ENCODE measurements at places on chromosomes 2 and 18. TPM values are rescaled to one million over a fixed set of nuclear protein-coding genes. Genes with fewer than 3 reads are reported as not detected.

DNA sequence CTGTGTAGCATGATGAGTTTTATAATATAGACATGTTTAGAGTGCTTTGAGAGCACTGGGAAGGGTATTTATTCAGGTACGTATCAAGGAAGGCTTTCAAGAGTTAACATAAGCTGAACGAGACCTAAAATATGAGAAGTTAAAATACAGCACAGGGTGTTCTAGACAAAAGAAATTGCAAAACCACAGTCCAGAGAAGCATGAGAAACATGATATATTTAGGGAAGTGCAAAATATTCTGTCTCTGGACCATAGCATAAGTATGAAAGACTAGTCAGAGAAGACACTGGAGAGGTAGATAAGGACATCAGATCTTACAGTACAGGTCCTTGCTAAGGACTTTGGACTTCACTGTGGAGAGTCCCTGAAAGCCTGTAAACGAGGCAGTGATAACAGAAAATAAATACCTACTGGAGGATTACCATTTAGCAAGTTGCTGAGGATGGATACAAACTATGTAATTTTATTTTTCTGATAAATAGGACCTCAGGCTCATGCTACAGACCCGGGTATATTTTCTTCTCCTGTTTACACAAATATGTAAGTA lies 43.7 kb downstream of the FSIP2 start:
- no peaks in the 10 kb centered on the region for H3K27me3 ChIP-seq
- H3K4me3 ChIP-seq, result no peak overlapping the region
- no peak overlapping the region for H3K27ac ChIP-seq
- no peaks in the 10 kb centered on the region for H3K4me1 ChIP-seq
- no peaks in the 10 kb centered on the region for H3K36me3 ChIP-seq

DNA sequence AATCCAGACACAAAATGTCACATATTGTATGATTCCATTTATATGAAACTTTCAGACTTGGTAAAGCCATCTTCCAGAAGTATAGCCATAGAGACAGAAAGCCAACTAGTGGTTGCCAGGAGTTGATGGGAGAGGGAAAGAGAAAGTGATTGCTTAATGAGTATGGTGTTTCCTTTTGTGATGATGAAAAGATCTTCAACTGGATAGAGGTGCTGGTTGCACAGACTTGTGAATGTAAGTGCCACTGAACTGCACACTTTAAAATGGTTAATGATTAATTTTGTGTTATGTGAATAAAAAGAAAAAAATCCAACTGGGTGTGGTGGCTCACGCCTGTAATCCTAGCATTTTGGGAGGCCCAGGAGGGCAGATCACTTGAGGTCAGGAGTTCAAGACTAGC lies 135.3 kb upstream of the SLC1A4 start:
- H3K36me3 ChIP-seq, result no peaks in the 10 kb centered on the region
- DNase-seq, result no peak
- H3K4me1 ChIP-seq, result peaks cover 4% of the 10 kb centered on the region
- no peak overlapping the region for H3K27ac ChIP-seq
- no peak overlapping the region for H3K4me3 ChIP-seq
- H3K27me3 ChIP-seq, result no peaks in the 10 kb centered on the region

DNA sequence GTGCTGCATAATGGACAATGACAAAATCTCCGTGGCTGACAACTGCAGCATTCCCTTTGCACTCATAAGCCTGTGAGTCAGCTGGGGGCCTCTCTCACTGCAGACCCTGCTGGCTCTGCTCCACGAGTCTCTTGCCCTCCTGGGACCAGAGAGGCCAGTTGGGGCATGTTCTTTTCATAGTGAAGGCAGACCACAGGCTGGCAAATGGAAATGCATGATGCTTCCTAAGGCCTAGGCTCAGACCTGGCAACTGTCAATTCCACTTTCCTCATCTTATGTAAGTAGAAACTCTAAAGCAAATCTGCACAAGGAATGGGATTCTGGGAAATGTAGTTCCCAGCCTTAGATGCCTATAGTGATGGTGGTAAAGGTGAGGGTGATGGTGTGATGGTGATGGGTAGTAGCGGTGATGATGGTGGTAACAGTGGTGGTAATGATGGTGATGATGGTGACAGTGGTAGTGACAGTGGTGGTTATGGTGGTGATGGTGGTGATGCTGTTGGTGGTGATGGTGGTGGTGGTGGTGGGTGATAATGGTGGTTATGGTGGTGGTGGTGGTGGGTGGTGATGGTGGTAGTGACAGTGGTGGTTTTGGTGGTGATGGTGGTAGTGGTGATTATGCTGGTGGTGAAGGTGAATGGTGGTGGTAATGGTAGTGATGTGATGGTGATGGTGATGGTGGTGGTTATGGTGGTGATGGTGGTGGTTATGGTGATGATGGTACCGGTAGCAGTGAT lies 185.8 kb upstream of the ARL4C start:
- H3K27me3 ChIP-seq, result no peaks in the 10 kb centered on the region
- no peak overlapping the region for H3K4me3 ChIP-seq

CFAP53 gene
- 0.28 TPM for total RNA-seq

DNA sequence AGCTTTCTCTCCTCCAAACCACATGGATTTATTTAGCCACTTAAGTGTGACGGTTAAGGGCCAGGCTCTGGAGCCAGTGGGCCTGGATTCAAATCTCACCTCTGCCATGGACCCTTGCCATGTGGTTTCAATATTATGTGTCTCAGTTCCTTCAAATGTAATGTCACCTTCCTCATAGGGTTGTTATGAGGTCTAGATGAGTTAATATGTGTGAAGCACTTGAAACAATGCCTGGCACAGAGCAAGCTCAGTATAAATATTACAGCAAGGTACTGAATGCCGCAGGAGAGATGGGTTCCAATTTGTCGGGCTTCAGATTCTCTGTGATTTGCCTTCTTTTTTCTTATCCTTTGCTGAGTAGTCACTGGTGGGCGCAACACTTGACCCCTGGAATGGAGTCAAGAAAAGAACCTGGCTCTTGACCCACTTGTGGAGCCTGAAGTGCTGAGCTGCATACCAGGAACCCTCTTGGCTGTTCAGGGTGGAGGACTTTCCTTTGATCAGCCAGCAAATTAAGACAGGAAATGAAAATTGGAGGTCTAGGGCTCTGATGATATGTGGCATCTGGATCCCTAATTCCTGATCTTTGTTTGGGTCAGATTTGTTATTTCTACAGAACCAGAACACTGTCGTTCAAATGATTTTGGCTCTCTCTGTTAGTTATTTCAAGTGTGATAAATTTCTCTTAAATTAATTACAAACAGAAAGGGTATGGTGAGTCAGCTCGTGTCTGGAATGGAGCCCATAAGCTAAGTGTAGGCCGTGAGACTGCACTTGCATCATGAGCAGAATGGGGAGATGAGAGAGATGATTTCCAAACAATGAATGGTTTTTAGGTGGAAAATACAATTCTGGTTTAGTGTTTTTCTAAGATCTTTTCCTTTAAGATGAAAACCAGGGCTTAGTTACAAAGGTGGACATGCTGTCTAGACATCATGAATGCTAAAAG lies 293.0 kb downstream of the KCNS3 start:
- no peak overlapping the region for H3K4me3 ChIP-seq
- H3K27me3 ChIP-seq, result no peaks in the 10 kb centered on the region
- no peaks in the 10 kb centered on the region for H3K36me3 ChIP-seq

- H3K4me3 ChIP-seq, result no peak overlapping the region
- no peaks in the 10 kb centered on the region for H3K4me1 ChIP-seq
- H3K36me3 ChIP-seq, result no peaks in the 10 kb centered on the region
- H3K27me3 ChIP-seq, result no peaks in the 10 kb centered on the region
- peak overlapping the region; percentile 69 for H3K27ac ChIP-seq
These were observed 56.8 kb upstream of the MSH2 start for GRCh38 chr2:47346107-47346506.

GRCh38 chr2:128563348-128563687 lies 244.7 kb upstream of the HS6ST1 start:
- DNase-seq, result no peak
- H3K36me3 ChIP-seq, result no peaks in the 10 kb centered on the region

RIT2 gene
- not detected for total RNA-seq

- no peaks in the 10 kb centered on the region for H3K4me1 ChIP-seq
- no peaks in the 10 kb centered on the region for H3K36me3 ChIP-seq
- no peaks in the 10 kb centered on the region for H3K27me3 ChIP-seq
These were observed 251.4 kb upstream of the TCF4 start for GRCh38 chr18:55839343-55839742.

DNA sequence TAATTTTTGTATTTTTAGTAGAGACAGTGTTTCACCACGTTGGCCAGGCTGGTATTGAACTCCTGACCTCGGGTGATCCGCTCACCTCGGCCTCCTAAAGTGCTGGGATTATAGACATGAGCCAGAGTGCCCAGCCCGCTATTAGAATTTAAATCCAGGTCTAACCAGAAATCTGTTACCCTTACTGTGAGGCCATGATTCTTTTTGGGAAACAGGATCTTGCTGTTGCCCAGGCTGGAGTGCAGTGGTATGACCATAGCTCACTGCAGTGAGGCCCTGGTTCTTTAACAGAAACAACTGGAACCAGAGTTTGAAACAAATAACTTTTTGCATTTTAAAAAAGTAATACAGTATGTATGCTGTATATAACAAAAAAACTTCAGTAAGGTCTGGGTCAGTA lies 75.7 kb downstream of the NOL10 start:
- no peaks in the 10 kb centered on the region for H3K36me3 ChIP-seq
- H3K27me3 ChIP-seq, result no peaks in the 10 kb centered on the region
- no peaks in the 10 kb centered on the region for H3K4me1 ChIP-seq
- no peak for DNase-seq

DNA sequence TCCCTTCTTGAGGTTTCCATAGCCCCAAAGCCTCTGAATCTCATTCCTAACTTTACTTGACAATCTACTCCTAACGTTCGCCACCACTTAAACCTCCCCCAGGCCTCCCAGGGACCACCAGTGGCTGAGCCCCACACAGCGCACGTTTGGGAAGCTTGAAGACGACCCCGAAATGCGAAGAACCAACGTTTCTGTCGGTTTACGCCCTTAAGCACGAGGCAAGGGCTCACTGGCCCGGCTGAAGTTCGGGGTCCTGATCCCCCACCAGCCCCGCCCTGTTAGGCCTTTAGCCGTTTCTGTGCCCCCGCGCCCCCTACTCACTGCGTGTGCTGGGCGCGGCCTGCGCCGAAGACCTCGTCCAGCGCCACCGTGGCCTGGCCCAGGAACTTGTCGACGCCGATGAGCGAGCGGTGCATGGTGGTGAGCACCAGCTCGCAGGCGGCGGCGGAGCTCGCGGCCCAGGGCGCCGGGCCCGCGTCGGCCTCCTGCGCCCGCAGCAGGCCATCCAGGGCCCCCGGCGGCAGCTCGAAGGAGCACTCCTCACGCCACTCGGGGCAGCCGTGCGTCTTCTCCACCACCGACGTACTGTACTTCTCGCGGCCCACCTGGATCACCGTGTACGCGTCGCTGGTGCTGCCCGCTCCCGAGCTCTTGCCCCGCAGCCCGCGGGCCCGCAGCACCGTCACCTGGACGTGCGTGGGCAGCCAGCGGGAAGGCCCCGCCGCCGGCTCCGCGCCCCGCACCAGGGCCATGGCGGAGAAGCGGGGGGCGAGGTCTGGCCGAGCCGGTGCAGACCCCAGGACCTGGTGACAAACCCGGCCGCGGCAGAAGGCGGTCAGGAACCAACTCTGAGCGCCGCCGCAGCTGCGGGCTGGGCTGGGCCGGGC lies 479 bp downstream of the RAB11FIP5 start:
- no peaks in the 10 kb centered on the region for H3K27me3 ChIP-seq
- DNase-seq, result peak; percentile 37
- H3K4me3 ChIP-seq, result peak overlapping the region; percentile 90
- peaks cover 19% of the 10 kb centered on the region for H3K4me1 ChIP-seq

DNA sequence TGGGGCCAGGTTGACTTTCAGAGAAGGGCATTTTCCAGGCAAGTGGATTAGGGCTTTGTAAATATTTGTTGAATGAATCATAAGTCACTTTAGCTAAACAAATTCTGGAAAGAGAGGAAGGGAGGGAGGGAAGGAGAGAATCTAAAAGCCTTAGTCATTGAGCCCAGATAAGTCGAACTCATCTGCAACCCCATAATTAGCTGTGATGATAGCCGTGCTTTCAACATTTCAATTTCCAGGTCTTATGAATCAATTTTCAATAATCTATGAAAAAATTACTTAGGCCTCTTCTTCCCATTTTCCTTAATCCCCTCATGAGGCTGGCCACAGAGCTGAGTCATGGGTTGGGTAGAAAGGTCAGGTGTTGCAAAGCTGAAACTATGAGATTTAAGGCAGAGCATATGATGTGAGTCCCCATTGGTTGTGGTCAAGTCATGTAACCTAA lies 111.9 kb upstream of the MAPRE2 start:
- H3K36me3 ChIP-seq, result no peaks in the 10 kb centered on the region
- H3K27ac ChIP-seq, result no peak overlapping the region
- no peak for DNase-seq
- no peak overlapping the region for H3K4me3 ChIP-seq
- H3K27me3 ChIP-seq, result no peaks in the 10 kb centered on the region
- H3K4me1 ChIP-seq, result no peaks in the 10 kb centered on the region

GRCh38 chr18:70235478-70235877 lies 30.0 kb upstream of the RTTN start:
- H3K4me3 ChIP-seq, result no peak overlapping the region
- DNase-seq, result no peak
- no peaks in the 10 kb centered on the region for H3K27me3 ChIP-seq
- no peaks in the 10 kb centered on the region for H3K36me3 ChIP-seq
- H3K4me1 ChIP-seq, result no peaks in the 10 kb centered on the region

DNA sequence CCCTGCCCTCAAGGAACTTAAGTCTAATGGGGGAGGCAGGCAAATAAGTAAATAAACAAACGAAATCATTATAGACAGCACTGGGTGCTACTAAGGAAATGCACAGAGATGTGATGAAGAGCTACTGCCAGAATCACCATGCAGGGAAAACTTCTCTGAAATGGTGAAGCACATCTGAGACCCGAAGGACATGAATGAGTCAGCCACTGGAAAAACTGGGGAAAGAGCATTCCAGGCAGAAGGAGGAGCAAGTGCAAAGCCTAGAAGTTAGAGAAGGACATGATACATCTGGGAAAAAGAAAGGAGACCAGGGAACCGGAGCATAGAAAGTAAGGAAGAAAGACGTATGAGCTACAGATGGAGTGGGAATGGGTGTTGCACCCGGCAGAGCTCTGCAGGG lies 56.8 kb downstream of the TGFA start:
- no peak overlapping the region for H3K27ac ChIP-seq
- H3K27me3 ChIP-seq, result no peaks in the 10 kb centered on the region
- no peaks in the 10 kb centered on the region for H3K36me3 ChIP-seq
- DNase-seq, result no peak

DNA sequence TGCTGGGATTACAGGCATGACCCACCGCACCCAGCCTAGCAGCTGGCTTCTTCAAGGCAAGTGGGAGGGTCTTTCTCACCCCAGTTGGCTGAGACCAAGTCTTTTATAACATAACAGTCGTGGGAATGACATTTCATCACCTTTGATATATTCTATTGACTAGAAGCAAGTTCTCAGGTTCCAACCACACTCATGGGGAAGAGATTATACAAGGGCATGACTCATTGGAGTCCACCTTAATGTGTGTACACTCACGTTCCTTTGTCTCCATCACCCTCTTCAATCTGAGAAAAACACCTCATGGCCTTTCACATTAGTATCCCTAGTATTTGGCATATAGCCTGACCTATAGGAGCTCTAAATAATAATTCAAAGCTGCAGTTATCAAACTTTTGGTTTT lies 2.8 kb upstream of the BBS5 start:
- H3K27ac ChIP-seq, result no peak overlapping the region
- H3K36me3 ChIP-seq, result no peaks in the 10 kb centered on the region
- no peaks in the 10 kb centered on the region for H3K27me3 ChIP-seq
- H3K4me1 ChIP-seq, result no peaks in the 10 kb centered on the region

- DNase-seq, result no peak
- no peaks in the 10 kb centered on the region for H3K4me1 ChIP-seq
- H3K36me3 ChIP-seq, result no peaks in the 10 kb centered on the region
- H3K27ac ChIP-seq, result no peak overlapping the region
- H3K27me3 ChIP-seq, result no peaks in the 10 kb centered on the region
These were observed 145.8 kb downstream of the CAPN13 start for GRCh38 chr2:30661173-30662107.

APCDD1 gene
- 17.7 TPM for total RNA-seq

NEU4 gene
- total RNA-seq, result not detected

Measured in pancreas (tissue), 10 donors.